ENCODE measurements at places on chromosomes 4 and X. TPM values are rescaled to one million over a fixed set of nuclear protein-coding genes. Genes with fewer than 3 reads are reported as not detected.

- no peak overlapping the region for H3K27ac ChIP-seq
- no peak overlapping the region for H3K4me3 ChIP-seq
- DNase-seq, result no peak
- H3K4me1 ChIP-seq, result no peaks in the 10 kb centered on the region
Observed at GRCh38 chr4:11072463-11072862, 356.2 kb downstream of the HS3ST1 start.

GRCh38 chr4:140344101-140344500 lies 29.3 kb upstream of the SCOC start:
- H3K4me3 ChIP-seq, result no peak overlapping the region
- H3K4me1 ChIP-seq, result no peaks in the 10 kb centered on the region
- DNase-seq, result no peak
- no peaks in the 10 kb centered on the region for H3K36me3 ChIP-seq

DNA sequence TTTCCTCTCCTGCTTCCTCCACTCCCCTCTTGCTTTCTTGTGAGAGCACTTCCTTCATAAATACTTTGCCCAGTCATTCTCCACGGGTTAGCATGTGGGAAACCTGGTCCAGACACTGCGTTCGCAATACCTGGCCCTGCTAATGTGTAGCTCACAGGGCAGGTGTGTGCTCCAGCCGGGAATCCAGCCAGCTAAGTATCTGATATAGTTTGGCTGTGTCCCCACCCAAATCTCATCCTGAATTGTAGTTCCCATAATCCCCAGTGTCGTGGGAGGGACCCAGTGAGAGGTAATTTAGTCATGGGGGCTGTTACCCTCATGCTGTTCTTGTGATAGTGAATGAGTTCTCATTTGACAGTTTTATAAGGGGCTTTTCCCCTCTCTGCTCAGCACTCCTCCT lies 32.2 kb upstream of the STX18 start:
- no peak for DNase-seq
- H3K27ac ChIP-seq, result peak overlapping the region; percentile 25
- H3K27me3 ChIP-seq, result no peaks in the 10 kb centered on the region
- H3K4me1 ChIP-seq, result no peaks in the 10 kb centered on the region
- H3K4me3 ChIP-seq, result no peak overlapping the region

- H3K27ac ChIP-seq, result no peak overlapping the region
- no peak for DNase-seq
- H3K4me3 ChIP-seq, result no peak overlapping the region
- H3K4me1 ChIP-seq, result no peaks in the 10 kb centered on the region
Observed at GRCh38 chrX:119756926-119757635, 1.3 kb upstream of the SOWAHD start.

DNA sequence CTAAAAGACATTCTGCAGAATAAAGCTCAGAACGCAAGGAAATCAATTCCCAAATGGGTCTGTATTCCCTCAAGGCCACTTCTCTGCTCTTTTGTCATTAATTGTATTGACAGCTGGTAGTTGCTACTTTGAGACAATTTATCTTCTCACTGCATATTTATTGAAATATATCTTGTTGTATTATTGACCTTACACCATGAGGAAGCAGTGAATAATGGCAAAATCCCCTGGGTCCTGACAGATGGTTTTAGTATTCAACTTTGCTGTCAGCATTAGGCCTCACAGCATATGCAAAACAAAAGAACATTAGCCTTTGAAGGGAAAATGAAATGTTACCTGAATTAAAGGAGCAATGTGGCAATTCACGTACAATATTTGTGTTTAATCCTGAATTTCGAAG lies 406.1 kb upstream of the TRAM1L1 start:
- H3K27me3 ChIP-seq, result no peaks in the 10 kb centered on the region
- no peak overlapping the region for H3K27ac ChIP-seq
- no peak overlapping the region for H3K4me3 ChIP-seq
- no peaks in the 10 kb centered on the region for H3K4me1 ChIP-seq
- DNase-seq, result no peak

DNA sequence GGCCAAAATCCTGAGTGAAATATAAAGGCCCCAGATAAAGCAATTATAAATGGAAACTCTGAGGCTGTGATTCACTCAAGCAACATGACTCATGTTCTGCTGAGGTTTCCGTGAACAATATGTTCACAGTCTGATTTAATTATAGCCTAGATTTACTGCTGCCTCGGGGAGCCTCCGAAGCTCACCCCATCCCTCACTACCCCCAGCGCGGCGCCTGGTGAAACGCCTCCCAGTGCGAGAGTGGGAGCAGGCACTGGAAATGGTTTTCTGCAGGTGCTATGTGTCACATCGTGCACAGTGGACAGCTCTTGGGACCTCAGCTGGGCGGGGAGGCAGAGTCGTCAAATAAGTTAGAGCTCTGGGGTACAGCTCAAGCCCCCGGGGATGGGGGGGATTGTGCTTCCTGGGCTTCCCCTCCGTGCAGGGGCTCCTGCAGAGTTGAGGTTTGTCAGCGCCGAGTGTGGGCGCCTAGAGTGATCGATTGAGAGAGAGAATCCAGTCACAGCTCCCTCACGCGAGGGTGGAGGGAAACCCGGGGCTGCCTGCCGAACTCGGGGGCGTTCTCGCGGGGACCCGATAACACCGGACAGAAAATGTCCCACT lies 110.6 kb downstream of the PHKA2 start:
- H3K27me3 ChIP-seq, result no peaks in the 10 kb centered on the region
- H3K36me3 ChIP-seq, result no peaks in the 10 kb centered on the region
- no peak for DNase-seq
- no peak overlapping the region for H3K27ac ChIP-seq
- H3K4me3 ChIP-seq, result no peak overlapping the region
- H3K4me1 ChIP-seq, result no peaks in the 10 kb centered on the region

DNA sequence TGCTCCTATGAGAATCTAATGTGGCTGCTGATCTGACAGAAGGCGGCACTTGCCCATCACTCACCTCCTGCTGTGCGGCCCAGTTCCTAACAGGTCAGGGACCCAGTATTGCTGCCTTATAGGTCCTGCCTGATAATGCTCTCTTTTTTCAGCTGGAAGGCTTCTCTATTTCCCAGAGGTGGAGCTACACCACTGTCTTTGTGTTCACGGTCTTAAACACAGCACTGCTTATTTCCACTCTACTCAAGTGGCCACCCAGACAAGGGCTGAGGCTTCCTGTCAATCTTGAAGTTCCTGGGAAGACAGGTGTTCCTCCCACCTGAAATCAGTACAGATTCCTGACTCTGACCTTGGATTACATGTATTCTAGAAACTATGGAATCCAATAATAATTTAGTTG lies 270.6 kb downstream of the NR3C2 start:
- H3K4me3 ChIP-seq, result no peak overlapping the region
- DNase-seq, result no peak
- no peak overlapping the region for H3K27ac ChIP-seq
- H3K27me3 ChIP-seq, result no peaks in the 10 kb centered on the region

GRCh38 chrX:135437867-135438733 lies 16.4 kb downstream of the SMIM10L2A start:
- no peak for DNase-seq
- no peak overlapping the region for H3K27ac ChIP-seq
- no peak overlapping the region for H3K4me3 ChIP-seq
- H3K27me3 ChIP-seq, result peaks cover 49% of the 10 kb centered on the region

- no peak overlapping the region for H3K27ac ChIP-seq
- H3K4me1 ChIP-seq, result no peaks in the 10 kb centered on the region
- no peak overlapping the region for H3K4me3 ChIP-seq
- H3K27me3 ChIP-seq, result no peaks in the 10 kb centered on the region
- no peak for DNase-seq
Observed at GRCh38 chrX:152635941-152636340, 1.8 kb upstream of the GABRQ start.

DNA sequence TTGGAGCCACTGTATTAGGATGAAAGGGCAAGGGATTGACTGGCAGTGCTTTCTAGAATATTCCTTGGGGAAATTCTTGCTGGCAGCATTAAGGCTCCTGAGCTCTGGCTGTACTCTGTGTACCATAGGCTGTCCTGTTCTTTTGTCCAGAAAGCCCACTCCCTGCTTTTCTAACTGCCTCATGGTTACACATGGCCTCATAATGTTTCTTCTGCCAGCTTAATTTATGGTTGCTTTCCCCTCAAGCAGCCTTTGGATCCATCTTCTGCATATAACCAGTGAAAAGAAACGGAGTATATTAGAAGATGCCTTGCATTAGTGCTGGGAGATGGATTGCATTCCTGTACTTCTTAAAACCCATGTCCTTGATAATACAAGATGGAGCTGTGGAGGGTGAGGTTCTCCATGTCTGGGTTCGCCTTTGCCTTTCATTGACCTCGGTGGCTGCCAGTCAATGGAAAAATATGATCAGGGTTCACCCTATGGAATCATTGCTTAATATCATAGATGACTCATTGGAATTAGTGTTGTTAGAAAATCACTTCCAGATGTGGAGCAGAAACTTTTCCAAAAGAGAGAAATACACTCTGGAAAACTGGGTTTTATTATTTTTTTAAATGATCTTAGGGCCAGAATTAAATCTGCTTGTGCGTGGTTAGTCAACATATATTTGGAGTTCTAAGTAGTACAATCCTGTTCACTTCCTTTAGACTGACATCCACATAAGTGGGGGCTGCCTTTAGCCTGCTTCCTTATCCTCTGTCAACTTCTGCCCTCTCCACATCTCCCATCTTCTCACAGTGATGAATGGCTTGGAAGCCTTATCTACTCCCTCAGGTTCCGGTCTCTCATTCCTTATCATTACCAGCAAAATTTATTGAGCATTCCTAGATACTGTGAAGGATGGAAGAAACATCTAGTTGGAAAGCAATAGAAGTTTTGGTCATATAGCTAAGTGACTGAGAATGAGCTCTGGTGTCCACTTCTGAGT lies 24.9 kb downstream of the DOCK11 start:
- H3K36me3 ChIP-seq, result no peaks in the 10 kb centered on the region
- no peak for DNase-seq
- no peaks in the 10 kb centered on the region for H3K27me3 ChIP-seq

DNA sequence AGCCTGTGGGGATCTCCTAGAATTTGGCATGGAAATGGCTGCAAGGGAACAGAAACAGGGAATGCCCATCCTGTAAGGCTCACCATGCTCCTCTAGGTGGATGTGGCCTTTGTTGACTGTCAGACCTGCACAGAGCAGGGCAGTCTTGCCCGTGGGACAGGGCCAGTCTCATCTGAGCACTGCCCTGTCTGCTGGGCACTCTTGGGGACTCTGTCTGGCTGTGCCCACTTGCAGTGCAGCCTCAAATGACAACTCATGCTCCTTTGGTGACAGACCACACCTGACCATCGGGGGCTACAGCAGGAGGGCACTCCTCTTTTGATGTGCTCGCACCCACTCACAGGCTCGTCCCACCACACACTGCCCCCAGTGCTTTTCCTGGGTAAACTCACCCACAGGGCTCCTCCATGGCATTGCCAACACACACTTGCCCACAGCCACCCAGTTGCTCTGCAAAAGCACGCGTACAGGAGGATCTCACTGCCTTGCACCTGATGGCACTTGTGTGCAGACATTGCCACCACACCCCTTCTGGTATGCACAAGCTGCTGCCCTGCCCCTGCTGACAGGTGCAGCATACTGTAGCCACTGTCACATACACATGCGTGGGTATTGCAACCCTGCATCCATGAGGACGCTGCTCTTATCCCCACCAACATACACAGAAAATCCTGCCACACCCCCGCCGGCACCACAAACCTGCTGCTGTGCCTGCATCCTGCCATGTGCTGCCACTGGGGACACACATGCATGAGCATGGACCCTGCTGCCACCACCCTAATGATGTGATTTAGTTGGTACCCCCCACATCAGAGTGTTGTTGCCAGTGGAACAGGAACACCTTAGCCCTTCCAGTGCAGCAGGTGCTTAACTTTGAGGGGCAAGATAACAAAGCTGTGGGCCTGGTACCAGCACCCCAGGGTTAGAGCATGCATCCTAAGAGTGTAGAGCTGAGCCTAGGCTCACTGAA lies 100.1 kb upstream of the ARHGEF9 start:
- no peaks in the 10 kb centered on the region for H3K27me3 ChIP-seq
- H3K27ac ChIP-seq, result no peak overlapping the region
- no peak overlapping the region for H3K4me3 ChIP-seq
- H3K4me1 ChIP-seq, result no peaks in the 10 kb centered on the region
- no peak for DNase-seq

GRCh38 chrX:129981752-129982299 lies 609 bp upstream of the BCORL1 start:
- H3K36me3 ChIP-seq, result no peaks in the 10 kb centered on the region
- H3K27ac ChIP-seq, result no peak overlapping the region

- no peak overlapping the region for H3K4me3 ChIP-seq
- no peaks in the 10 kb centered on the region for H3K4me1 ChIP-seq
- no peak overlapping the region for H3K27ac ChIP-seq
Observed at GRCh38 chr4:8642651-8643321, 50.2 kb downstream of the CPZ start.

- no peaks in the 10 kb centered on the region for H3K27me3 ChIP-seq
- no peak overlapping the region for H3K27ac ChIP-seq
- no peak overlapping the region for H3K4me3 ChIP-seq
Observed at GRCh38 chr4:34850421-34850820, 1393.9 kb downstream of the ARAP2 start.

- H3K36me3 ChIP-seq, result no peaks in the 10 kb centered on the region
- H3K4me1 ChIP-seq, result no peaks in the 10 kb centered on the region
- no peak overlapping the region for H3K27ac ChIP-seq
- no peak overlapping the region for H3K4me3 ChIP-seq
Observed at GRCh38 chrX:31435592-31435991, 363.8 kb upstream of the FTHL17 start.

GRCh38 chr4:46484881-46485280 lies 95.0 kb upstream of the GABRA2 start:
- no peaks in the 10 kb centered on the region for H3K4me1 ChIP-seq
- H3K27me3 ChIP-seq, result no peaks in the 10 kb centered on the region
- H3K36me3 ChIP-seq, result no peaks in the 10 kb centered on the region

DNA sequence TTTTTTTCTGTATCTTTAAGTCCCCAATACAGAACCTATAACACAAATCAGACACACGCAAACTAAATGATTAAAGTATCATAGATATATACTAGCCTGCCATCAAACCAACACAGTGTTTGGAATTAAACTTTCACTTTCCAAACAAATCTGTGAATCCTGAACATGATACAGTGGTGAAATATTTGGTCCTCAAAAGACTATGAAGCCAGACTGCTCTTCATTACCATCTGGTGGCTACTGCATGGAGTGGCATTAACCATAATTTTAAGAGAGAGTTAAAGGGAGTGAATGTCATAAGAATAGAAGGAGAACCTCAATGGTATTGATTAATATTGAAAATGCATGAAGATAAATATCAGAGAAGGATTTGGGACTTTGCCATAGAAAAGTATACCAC lies 9.2 kb upstream of the GABRA4 start:
- no peaks in the 10 kb centered on the region for H3K4me1 ChIP-seq
- H3K27ac ChIP-seq, result no peak overlapping the region
- H3K4me3 ChIP-seq, result no peak overlapping the region
- no peaks in the 10 kb centered on the region for H3K36me3 ChIP-seq
- DNase-seq, result no peak
- no peaks in the 10 kb centered on the region for H3K27me3 ChIP-seq

Gene TMEM35A
- total RNA-seq, result 0.15 TPM

Gene DEFB131A
- total RNA-seq, result not detected

Gene NUDT10
- total RNA-seq, result 1.3 TPM

Gene GLRA2
- not detected for total RNA-seq

Gene RTL3
- not detected for total RNA-seq

Gene RASSF6
- not detected for total RNA-seq

Gene SCML2
- total RNA-seq, result 3.9 TPM

Measured in breast epithelium (tissue), 4 donors.